Activated CD8-positive, alpha-beta memory T cell treated with anti-CD3 and anti-CD28 coated beads, Interleukin-2, amount 10 ng/mL, durations not matched to agents 7 days and 5 days (primary cell): ENCODE measurements at places on chromosomes 3 and 15.
A peak's percentile ranks its signal among the peaks of the same experiment; 100 is the strongest.

GRCh38 chr3:154480033-154480432 is 50.0 kb upstream of the GPR149 start:
- no peak for DNase-seq

GRCh38 chr3:99999536-99999935 is 114.8 kb downstream of the FILIP1L start:
- DNase-seq = no peak

DNA sequence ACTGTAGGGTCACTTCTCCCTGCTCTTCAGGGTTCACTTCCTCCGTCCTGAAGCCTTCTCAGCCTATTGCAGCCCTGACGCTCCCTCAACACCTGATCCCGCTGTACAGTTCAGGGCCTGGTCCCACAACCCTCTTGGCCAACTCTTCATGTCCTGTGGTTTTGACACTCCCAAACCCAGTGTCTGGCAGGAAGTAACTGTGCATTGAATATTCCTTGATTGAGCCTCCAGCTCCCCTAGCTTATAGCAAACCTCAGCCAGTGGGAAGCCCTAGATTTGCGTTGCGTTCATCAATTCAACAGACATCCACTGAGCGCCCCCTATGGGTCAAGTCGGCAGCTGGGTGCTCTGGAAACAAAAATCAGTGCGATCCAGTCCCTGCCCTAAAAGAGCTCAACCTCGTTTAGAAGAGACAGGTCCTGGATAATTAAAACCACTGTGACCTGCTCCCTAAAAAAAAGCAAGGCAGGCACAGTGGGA is 13.5 kb downstream of the UBAP1L start:
- DNase-seq = peak; percentile 59

GRCh38 chr15:31857194-31857593 is 173.1 kb upstream of the CHRNA7 start:
- no peak for DNase-seq

DNA sequence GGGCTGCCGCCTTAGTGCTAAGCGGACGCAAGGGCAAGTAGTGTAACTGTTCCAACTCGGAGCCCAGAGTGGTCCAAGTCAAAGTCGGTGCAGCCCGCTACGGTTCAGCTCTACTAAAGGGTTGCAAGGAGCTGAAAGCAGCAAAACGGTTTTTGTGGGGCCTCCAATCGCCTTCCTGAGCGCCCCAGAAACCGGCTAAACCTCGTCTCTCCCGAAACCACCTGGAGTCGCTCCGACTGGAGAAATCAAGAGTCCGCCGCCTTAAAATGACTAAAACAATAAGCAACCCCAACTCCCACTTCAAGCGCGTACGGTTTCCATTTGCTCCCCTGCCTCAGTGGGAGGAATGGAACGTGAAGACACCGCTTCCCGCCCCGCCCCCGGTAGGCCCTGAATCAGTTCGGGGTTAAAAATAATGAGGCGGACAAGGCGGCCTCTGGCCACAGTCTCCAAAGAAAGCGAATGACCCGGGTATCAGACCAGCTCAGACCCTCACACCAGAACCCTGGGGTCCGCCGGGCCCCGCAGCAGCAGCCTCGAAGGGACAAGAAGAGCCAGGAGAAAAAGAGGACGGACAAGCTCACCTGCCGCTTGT is 401 bp downstream of the SEC11A start:
- DNase-seq = peak; percentile 61

- DNase-seq = peak; percentile 46
Observed at GRCh38 chr15:56919609-56920366, 1.3 kb downstream of the TCF12 start.

- DNase-seq = no peak
Observed at GRCh38 chr3:186361246-186361761, 730 bp downstream of the DGKG start.

- DNase-seq = no peak
Observed at GRCh38 chr15:37083610-37084009, 16.7 kb downstream of the MEIS2 start.

DNA sequence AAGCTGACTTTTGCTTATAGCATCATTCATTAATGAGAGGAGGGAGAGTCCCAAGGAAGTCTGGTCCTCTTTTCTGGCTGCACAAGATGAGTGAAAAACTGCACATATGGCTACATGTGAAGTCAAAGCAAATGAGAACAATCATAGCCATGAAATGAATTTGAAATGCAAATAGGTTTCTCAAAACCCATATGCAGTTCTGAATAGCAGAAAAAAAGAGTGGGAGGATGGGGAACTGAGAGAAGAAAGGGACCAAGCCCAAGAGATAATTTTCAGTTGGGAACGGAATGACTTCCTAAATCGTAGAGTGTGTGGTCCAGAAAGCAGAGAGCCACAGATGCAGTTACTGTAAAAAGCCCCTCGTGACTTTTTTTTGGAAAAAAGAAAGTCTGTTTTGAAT is 66.3 kb downstream of the GTPBP8 start:
- DNase-seq = no peak

GRCh38 chr15:31344823-31345605 is 18.4 kb downstream of the KLF13 start:
- DNase-seq = peak; percentile 69

DNA sequence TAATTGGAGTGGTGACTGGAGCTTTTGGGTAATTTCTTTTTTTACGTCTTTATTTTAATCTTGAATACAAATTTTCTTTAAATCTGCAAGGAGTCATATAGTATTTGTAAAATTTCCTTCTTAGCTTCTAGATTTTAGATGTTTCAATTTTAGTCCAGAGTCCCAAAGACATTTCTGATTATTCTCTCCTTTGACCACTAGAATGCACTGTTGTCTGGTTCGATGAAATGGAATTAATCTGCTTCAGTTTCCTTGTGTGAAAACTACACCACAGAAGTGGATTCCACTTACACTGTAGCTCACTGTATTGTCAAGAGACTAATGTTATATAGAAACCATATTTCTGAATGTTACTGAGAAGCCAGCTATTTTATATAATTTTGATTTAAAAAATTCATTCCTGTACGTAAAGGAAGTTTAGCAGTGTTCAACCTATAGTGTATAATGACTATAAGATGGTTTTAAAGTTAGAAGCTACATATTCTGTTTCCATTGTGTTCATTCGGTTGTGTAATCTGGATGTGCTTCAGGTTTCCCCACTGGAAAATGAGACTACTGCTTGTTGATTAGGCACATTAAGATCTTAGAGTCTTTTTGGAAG is 6.1 kb downstream of the GRAMD1C start:
- DNase-seq = no peak

DNA sequence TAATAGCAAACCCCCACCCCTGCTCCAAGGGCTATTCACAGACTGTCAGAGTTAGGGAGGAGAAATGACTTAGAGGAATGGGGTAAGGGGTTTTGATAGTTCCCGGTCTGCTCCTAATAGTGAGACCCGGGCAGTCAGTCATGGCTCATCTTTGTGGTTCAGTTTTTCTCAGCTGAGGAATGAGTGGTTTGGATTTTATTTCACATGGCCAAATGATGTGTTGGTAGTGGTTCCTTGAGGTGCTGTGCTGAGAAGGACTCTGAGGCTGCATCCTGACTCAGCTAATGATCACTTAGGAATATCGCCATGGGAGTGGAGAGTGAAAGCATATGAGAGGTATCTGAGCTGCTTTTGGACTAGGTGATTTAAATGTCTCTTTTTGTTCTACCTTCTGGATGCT is 80.2 kb downstream of the LPP start:
- DNase-seq = no peak

DNA sequence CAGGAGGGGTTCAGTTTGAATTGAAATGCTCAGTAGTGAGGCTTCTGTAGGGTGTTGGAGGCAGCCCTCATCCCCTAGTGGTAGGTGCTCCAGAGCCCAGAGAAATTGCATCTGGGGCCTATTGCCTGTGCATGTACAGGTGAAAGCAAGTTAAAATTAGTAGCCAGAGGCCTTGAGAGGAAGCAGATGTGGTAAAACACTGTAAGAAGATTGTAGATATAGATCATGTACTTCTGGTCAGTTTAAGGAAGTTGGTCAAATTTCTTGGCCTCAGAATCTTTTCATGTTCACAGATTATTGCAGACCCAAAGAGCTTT is 34.6 kb downstream of the IGSF10 start:
- DNase-seq = no peak

- DNase-seq = no peak
Observed at GRCh38 chr15:62835351-62835750, 207.2 kb upstream of the TPM1 start.

GRCh38 chr3:129161860-129162271 is 1.0 kb upstream of the ISY1 start:
- peak; percentile 57 for DNase-seq

- no peak for DNase-seq
Observed at GRCh38 chr15:48936666-48937065, 27.1 kb downstream of the SHC4 start.

- DNase-seq = no peak
Observed at GRCh38 chr15:100889385-100890050, 9.9 kb downstream of the ALDH1A3 start.

DNA sequence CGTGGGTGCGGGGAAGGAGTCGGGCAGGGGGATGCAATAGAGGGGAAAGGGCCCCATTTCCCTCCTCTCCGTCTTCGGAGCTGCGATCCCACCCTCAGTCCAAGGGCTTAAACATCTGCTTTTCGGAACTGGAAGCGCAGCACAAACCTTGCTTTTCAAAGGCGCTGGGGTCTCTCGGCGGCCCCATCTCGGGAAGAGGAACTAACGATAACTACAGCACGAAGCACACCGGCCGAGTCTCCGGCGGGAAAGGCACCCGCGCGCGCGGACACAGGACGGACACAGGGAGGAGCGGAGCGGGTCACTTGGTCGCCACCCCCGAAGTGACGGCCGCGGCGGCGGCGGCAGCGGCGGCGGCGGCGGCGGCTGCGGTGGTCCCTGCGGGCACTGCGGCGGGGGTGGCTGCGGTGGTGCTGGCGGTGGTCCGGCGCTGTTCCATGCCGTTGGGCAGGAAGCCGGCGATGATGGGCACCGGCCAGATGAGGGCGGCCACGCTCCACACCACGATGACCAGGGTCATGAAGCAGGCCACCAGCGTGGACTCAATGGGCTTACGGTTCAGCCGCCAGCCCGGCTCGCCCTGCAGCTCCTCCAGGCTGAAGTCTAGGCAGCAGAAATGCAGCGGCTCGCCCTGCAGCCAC is 1.1 kb downstream of the TMEM158 start:
- peak; percentile 47 for DNase-seq

DNA sequence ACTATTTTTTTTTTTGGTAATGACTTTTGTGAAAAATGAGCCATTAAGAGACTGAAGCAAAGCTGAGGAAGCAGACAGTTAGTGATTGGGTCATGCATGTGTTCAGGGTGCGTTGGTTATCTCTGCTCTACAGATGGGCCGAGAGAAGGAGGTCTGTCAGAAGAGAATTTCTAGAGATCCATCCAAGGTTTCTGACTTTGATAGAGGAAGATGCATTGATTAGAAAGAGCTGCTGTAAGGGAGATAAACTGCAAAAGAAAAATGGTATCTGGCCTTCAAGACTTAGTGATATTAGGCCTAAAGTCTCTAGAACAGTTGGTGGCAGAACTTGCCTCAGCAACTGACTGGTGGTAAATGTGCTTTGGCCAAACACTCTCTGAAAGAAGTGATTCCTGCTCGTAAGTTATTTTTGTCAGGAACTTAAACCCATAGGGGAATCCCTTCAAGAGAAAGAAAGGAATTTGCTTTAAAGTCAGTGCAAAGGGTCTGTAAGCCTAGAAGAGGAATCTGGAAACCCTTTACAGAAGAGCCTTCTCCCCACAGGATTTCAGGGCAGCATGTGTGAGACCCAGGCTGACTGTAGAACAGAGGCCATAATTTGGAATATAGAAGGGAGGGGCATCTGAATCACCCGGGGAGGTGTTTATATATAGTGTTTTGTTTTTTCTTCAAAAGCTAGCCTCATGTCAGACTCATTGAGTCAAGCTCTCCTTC is 67.8 kb downstream of the OPA1 start:
- DNase-seq = no peak

GRCh38 chr3:183266454-183266853 is 13.4 kb downstream of the B3GNT5 start:
- no peak for DNase-seq

GRCh38 chr3:157585386-157585785 is 82.2 kb upstream of the VEPH1 start:
- no peak for DNase-seq

DNA sequence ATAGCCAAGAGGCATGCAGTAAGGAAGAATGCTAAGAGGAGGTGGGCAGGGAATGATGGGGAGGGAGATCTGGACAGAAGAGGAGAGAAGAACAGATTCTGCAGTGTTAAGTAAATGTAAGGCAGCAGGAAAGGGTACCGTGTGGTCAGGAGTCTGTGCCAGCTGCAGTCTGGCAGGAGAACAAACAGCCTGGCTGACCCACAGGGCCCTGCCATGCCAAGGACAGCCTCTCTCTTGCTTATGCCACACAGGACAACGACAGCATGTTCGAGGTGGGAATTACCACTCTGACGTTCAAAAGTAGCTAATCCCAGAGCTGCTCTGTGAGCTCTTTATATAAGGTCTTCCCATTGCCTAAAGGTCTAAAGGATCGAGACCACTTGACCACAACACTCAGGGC is 31.3 kb downstream of the DAPK2 start:
- DNase-seq = no peak

DNA sequence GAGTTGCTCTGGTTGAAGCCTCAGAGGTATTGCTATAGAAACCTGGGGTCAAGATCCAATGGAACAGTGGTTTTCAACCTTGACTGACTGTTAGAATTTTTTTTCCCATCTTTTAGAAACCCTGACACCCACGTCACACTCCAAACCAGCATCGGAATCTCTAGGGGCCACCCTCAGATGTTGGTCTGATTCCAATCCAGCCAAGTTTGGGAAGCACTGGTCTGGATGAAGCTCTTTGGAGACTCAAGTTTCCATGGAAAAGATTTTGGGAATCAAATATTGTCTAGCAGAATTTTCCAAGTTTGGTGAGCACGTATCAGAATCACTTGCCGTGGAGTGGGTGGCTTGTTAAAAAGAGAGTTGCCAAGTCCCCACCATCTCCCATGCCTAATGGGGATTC is 103.8 kb downstream of the THSD4 start:
- no peak for DNase-seq

- DNase-seq = no peak
Observed at GRCh38 chr3:186653080-186653707, 12.6 kb upstream of the HRG start.

- DNase-seq = no peak
Observed at GRCh38 chr3:179682426-179683080, 29.7 kb downstream of the USP13 start.

GRCh38 chr15:93185796-93186195 is 96.8 kb upstream of the RGMA start:
- no peak for DNase-seq

- DNase-seq = no peak
Observed at GRCh38 chr3:38345879-38346586, 552 bp upstream of the XYLB start.
